ENCODE measurements at places on chromosomes 1 and 21.

GRCh38 chr1:27963393-27963792 is 3.6 kb downstream of the XKR8 start:
- DNase-seq, result no peak

GRCh38 chr1:236685205-236685916 is 938 bp upstream of the ACTN2 start:
- no peak for DNase-seq

DNA sequence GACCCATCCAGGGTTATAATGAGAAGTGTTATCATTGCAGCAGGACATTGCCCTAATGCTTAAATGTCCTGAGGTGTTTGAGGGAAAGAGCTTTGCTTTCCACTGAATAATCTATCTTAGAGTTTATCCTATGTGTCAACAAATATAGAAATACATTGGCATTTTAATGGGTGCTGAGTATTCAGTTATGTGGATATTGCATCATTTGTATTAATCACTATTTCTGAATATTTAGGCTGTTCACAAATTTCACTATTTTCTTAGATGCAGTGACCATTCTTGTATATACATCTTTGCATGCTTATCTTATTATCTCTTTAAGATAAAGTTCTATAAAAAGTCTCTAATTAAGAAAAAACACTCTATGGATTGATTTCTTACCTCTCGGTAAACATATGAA is 18.2 kb downstream of the TRIM67 start:
- no peak for DNase-seq

DNA sequence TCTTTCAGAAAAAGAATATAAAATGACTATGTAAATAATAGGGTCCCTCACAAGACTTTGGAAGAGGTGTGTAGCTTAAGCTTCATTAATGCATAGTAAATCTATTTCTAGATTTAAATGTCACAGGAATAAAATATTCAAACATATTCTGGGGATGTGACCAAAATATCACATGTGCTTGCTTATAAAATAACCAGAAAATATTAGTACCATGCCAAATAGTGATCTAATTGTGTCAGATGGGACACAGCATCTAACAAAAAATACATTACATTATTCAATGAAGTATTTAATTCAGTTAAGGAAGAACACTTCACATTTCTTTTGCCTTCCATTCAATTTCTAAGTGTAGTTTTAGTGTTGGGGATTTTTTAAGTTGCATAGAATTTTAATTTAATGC is 179.5 kb downstream of the LRRC40 start:
- no peak for DNase-seq
